ENCODE measurements at places on chromosomes 3 and 15.

GRCh38 chr3:123757281-123757940, 126.7 kb downstream of the MYLK start:
- DNase-seq, result no peak

DNA sequence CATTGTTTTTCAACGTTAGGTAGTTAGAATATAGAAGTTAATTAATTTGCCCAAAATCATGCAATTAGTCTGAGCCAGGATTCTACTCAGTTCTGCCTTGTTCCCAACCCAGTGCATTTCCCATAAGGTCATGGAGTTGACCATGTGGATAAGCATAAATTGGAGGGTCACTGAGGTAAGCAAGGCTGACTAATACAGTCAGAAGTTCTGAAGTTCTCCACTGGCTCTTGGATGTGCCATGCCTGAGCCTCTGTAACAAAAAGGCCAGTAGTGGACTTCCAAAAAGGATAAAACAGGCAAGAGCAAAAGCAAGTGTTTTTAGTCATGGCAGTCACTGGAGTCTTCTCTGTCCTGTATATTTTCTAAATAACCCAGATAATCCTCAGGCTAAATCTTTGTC, 124.4 kb upstream of the PHLDB2 start:
- no peak for DNase-seq

GRCh38 chr3:129600348-129600747, 6.1 kb downstream of the PLXND1 start:
- no peak for DNase-seq

GRCh38 chr3:196645096-196645495, 5.6 kb downstream of the NRROS start:
- no peak for DNase-seq

GRCh38 chr3:58398669-58399333, 34.8 kb downstream of the PDHB start:
- DNase-seq, result no peak

- DNase-seq, result no peak
Observed at GRCh38 chr3:13898346-13898745, 18.5 kb upstream of the WNT7A start.

- DNase-seq, result peak; percentile 34
Observed at GRCh38 chr15:45714590-45715488, 80.0 kb downstream of the SQOR start.

DNA sequence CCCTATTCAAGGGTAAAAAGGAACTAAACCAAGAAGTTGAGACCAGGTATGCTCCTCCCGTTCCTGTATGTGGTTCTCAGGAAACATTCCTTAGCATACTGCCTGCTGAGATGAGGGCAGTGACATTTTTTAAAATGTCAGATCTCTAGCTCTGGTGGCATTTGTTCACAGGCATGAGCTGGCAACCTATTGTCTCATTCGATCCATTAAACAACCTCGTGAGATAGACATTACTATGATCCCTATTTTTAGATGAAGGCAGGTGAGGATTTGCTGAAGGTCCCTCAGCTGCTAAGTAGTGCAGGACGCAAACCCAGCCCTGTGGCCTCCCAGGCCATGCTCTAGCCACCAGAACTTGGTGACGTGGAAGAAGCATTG, 74.9 kb downstream of the SIDT1 start:
- no peak for DNase-seq

GRCh38 chr3:77919244-77919643, 879.3 kb downstream of the ROBO2 start:
- DNase-seq, result no peak

DNA sequence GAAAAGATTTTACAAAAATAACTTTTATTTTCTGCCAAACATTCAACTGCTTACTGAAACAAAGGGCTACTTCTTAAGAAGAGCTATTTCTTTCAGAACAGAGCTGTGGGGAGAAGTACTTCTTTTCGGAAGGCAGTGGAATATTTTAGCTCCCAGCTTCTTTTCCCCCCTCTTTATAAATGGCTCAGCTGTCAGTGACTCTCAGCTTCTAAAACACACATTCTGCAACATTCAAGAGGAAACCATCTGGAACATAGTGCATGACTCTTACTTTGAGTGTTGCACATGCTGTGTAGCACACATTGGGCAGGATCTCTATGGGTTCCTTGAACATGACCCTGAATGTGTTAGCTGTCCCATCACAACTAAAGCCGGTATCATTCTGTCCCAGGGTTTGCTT, 7.0 kb upstream of the C15orf40 start:
- no peak for DNase-seq

- no peak for DNase-seq
Observed at GRCh38 chr3:100210772-100211135, 50.0 kb upstream of the TBC1D23 start.

DNA sequence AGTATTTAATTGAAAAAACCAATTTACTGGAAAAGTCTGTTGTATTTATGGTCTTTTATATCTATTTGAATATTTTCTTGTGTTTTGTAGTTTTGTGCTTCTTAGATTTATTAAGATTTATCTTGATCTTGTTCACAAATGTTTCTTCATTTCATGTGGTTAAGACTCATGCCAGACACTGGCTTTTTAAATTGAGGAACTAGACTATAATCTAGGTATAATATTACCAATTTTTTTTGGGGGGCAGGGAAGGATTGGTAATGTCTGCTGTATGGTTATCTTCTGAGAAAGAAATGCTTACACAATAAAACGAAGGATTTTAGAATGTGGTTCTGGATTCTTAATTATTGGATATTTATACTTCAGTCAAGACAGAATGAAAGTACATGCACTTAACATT, 24.9 kb downstream of the AP4E1 start:
- DNase-seq, result no peak

GRCh38 chr3:105906836-105907235, 38.0 kb upstream of the CBLB start:
- no peak for DNase-seq

DNA sequence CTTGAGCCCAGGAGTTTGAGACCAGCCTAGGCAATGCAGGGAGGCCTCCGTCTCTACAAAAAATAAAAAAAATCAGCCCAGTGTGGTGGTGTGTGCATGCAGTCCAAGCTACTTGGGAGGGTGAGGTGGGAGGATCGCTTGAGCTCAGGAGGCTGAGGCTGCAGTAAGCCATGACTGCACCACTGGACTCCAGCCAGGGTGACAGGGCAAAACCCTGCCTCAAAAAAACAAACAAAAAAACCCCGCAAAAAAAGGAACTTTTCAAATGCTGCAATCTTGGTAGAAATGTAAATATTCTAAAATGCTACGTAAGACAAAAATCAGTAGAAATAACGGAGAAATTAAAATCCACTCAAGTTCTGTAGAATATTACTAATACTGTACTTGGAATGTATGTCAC, 108.1 kb upstream of the MELTF start:
- no peak for DNase-seq

- no peak for DNase-seq
Observed at GRCh38 chr3:158663832-158664231, 8.6 kb downstream of the LXN start.
